ENCODE measurements at places on chromosomes 16 and 17.

- DNase-seq: no peak
These were observed 456 bp upstream of the PRSS53 start for GRCh38 chr16:31089199-31089598.

DNA sequence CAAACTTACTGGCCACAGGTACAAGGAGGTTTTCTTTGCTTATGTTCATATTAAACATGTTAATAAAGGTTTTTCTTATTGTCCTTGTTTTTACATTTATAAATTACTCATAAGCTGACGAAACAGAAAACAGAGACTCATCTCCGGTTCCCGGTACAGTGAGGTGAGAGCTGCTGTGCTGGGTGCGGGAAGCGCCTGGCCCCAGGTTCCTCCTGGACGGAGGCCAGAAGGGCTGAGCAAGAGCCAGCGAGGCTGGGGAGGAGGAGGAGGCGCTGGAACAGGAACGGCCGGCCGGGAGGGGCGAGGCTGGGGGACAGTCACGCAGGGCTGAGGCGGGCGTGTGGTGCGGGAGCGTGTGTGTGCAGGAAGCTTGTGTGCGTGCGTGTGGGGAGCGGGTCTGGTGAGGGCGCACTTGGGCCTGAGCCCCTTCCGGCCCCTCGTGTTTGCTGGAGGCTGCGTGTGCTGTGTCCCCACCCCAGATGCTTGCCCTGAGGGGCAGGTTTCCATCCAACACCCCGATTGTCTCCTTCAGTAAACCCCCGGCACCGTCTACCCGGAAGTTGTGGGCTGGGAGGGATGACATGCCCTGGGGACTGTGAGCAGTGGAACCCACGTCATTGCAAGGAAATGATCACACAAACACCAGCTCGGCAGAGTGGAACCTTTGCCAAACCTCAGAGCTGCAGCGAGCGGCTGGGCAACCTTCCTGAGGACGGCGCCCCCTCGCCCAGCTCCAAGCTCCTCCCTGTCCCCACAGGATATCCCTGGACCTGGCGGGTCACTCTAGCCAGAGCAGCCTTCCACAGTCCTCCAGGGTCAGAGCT lies 19.5 kb downstream of the CD7 start:
- DNase-seq: peak; percentile 78

GRCh38 chr17:1752425-1753262 lies 9.2 kb upstream of the SERPINF1 start:
- DNase-seq: no peak

GRCh38 chr16:48611329-48612137 lies 1.6 kb upstream of the N4BP1 start:
- peak; percentile 68 for DNase-seq

- DNase-seq: no peak
These were observed 78.9 kb upstream of the NOL11 start for GRCh38 chr17:67638871-67639270.

DNA sequence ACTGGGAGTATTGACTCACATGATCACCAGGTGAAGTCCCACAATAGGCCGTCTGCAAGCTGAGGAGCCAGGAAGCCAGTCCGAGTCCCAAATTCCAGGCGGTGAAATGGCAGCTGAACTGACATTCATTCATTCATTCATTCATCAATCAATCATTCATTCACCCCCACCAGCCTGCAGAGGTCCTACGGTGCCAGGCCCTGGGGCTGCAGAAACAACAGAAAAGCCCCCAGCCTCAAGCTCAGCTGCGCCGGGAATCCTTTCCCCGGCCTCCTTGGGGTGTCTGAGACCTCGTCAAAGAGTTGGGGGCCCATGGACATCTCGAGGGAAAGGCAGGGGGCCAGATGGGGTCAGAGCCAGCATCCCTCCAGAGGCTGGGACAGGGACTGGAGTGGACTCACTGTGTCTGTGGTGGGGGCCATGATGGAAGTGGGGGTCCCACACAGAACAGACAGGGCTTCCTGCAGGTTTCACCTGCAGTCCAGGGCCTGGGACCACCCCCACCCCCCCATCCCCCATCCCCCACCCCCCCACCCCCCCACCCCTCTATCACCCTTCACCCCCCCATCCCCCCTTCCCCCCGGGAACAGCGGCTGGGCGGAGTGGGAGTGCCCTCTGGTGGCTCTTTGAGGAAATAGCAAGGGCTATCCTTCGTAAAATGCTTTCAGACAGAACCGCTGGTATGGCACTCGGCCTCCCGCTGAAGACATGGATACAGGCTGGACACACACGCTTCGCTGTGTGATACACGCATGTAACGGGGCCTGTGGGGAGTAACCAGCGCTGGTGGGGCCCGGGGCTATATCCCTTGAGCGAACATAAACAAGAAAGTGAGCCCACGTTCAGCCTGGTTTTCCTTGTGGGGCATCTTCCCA lies 8.5 kb upstream of the ZC3H18 start:
- DNase-seq: peak; percentile 20

DNA sequence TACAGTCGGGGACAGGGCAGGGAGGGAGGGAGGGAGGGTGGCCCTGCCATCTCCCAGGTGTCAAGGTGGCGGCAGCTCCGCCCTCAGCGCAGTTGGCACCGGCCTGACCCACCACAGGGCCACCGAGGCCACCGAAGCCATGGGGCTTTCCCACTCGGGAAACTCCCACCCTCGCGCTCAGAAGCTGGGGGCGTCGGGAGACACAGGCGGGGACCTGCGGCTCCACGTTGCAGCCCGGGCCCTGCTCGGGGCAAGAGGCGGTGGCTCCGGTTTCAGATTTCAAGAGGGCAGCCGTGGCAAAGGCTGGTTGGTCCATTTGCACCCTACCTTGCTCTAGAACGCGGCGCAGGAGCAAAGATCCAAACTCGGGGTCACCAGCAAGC lies 544 bp downstream of the CYB561 start:
- no peak for DNase-seq

DNA sequence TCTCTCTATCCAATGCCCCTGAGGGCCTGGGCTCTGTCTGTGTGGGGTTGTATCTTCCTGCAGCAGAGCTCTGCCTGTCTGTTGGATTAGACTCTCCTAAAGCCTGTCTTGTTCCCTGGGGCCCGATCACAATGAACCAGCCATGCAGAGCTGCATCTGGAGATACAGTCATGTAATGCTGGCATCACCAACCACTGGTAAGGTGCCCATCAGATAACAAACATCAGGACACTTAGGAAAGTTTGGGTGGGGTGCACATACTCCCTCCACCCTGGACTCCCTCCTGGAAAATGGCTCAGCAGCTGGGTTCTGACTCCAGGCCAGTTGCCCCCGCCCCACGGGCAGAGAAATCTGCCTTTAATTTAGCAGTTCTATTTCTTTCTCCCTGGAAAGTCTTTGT lies 61.3 kb upstream of the BRD7 start:
- DNase-seq: no peak

DNA sequence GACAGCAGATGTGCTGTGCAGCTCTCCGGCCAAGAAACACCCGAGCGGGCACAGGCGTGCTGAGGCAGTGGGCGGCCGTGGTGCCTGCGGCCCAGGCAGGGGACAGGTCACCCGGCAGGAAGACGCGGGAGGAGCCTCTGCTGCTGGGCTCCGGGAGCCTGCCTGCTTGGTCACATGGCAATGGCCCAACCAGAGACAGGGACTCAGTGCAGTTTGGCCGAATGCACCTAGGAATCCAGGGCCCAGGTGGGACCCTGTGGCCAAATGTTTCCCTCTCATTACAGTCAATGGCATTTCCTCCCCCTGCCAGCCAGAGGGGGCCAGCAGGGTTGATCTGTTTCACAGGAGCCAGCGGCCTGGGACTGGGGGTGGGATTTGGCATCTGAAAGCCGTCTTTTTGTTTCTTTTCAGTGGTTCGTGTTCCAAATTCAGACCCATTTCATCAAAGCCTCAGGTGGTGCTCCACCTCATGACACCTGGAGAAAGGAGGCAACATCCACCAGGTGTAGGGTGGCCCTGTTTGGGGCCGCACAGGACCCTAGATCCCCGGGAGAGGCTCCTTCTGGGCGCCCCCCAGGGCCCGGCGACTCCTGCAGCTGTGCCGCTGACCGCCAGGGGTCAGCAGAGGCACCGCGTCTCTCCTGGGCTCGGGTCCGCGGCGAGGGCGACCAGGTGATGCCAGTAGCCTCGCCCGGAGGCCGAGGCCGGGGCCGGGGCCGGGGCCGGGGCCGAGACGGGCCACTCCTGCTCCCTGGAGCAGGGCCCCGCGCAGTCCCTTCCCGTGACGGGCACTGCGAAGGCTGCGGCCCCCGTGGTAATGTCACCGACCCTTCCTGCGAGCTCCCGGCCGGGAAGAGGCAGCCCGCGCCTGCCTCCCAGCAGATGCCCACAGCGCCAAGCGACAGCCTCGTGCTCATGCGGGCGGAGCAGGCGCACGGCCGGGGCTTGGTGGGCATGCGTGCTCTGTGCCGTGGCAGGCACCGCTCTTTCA lies 118.5 kb downstream of the C16orf78 start:
- DNase-seq: peak; percentile 21

GRCh38 chr16:28845293-28845692 lies 855 bp downstream of the TUFM start:
- peak; percentile 30 for DNase-seq

DNA sequence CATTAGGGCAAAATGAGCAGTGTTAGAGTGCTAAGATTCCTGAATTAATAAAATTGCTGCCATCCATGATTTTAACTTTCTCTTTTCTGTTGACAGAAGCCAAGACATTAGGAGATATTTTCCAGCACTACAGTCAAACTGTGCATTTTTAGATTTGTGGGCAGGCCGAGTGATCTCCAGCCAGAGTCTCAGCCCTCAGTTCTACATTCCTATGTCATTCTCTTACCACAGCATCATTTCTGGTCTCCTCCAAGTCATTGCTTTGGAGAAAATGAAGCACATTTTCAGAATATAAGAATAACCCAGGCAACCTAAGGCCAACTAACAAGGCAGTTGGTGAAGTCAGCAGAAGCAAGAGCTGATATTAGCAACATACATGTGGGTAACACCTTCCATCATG lies 74.6 kb upstream of the NUDT7 start:
- no peak for DNase-seq

- no peak for DNase-seq
These were observed 77.7 kb downstream of the MRM3 start for GRCh38 chr17:859824-860195.

GRCh38 chr17:58391302-58391984 lies 25.9 kb downstream of the RNF43 start:
- DNase-seq: no peak

DNA sequence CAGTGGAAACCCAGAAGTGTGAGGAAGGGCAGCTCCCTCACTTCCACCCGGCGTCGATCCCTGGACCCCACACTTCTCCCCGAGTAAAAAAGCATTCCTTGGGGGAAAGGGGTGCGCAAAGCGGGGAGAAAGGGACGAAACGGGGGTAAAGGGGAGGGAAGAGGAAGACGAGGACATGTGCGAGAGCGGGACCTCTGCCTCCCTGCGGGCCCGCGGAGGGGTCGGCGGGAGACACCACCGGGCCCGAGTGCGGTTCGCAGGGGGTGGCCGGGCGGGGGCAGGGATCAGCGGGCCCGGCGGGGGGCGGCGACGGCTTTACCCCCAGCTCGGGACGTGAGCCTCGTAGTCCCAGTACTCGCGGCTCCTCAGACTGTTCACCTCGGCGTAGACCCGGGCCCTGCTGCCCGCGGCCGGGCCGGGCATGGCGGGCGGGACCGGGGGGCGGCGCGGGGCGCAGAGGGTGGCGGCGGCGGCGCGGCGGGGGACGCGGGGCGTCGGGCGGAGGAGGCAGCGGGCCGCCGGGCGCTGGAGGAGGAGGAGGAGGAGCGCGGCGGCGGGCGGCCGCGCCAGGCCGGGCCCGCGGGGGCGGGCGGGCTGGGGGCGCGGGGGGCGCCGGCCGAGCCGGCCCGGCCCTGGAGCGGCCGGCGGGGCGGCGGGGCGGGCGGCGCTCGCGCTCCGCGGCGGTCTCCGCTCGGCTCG lies 443 bp downstream of the CSNK2A2 start:
- DNase-seq: no peak

DNA sequence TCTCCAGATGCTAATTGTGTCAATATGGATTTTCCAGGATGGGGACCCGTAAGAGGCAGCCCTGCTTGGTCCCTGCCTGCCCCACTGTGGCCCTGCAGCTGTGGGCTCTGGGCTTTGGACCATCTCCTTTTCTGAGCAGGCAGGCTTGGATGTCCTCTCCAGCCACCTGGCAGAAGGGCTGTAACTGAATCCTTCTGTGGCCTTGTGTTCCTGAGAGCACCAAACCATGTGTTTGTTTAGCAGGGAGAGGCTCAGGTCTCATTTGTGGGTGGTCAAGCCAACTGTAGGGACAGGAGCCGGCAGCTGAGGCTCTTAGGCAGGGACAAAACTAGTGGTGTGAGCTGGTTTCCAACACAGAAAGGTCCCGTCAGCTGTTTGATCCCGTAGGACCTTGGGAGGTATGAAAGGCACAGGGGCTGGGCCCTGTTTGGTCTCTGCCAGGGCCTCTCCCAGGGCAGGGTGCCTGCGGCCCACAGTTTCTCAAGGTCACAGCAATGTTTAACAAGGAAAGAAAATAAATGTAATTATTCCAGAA lies 18.5 kb downstream of the SEC14L5 start:
- DNase-seq: no peak

DNA sequence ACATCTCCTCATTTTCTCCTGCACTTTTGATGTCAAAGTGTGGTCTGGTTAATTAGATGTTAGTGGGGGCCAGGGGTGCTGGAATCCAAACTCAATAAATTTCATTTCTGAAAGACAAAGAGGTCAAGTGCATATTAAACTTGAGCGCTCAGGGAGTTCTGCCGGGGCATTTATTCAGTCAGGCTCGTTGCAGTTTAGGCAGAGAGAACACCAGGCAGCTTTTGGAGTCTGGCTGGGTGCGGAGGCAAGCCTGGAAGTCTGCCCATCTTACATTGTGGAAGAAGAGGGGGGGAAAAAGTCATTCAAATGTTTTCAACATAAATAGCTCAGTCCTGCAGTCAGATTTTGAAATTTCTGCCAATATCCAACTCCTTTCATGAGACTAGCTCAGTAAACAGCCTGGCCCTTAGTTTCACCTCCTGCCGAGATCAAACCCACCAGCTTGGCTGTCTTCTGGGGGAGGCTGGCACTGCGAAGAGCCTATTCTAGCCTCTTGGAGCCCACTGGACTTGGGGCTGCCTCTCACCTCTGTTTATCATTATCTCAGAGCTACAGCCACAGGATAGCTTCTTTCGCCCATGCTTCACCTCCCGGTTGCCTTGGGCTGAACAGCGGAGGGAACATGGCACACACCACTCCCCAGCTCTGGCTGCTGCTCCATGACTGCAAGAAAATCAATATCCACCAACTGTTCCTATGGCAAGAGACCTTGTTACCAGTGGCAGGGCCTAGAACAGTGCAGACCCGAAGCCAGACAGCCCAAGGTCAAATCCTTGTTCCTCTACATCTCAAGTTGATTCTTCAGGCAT lies 177.4 kb upstream of the CDH5 start:
- no peak for DNase-seq

GRCh38 chr17:29048440-29049368 lies 5.8 kb downstream of the PIPOX start:
- DNase-seq: no peak

DNA sequence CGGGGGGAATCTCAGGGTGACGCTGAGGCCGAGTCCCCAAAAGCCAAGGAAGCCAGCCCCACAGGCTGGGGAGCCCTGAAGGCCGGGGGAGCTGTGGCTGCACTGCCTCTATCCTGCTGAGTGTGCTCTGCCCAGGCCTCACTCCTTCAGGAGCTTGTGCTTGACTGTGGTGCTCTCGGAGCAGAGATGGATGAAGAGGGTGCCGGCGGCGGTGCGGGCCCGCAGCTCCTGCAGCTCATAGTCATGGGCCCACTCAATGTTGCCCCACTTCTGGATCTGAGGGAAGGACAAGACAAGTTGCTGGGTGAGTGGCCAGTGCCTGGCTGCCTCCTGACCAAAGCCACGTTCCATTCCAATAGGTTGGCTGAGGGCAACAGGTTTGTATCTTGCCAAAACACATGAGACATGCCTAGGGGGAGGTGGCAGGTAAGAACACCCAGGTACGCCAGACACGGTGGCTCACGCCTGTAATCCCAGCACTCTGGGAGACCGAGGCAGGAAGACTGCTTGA lies 20.5 kb downstream of the ATPAF2 start:
- no peak for DNase-seq
